H1 (cell line): ENCODE measurements at places on chromosomes 4 and X. TPM values are rescaled to one million over a fixed set of nuclear protein-coding genes. Genes with fewer than 3 reads are reported as not detected.

GRCh38 chr4:102862747-102863146, 6.0 kb upstream of the CISD2 start:
- DNase-seq, result no peak

- DNase-seq, result no peak
These were observed at the start of gene EPGN for GRCh38 chr4:74308215-74308614. EPGN (plus strand) TSS chr4:74308470; CDS start chr4:74308534, 64 bp downstream.

The TSPAN7 gene
- total RNA-seq, result 31.7 and 32.1 TPM in 2 replicates

The ARSJ gene
- 5.8 and 6.3 TPM in 2 replicates for total RNA-seq

The SPON2 gene
- 2.8 and 3.2 TPM in 2 replicates for total RNA-seq

GRCh38 chrX:38610849-38611248, 49.5 kb downstream of the TSPAN7 start:
- DNase-seq, result no peak

DNA sequence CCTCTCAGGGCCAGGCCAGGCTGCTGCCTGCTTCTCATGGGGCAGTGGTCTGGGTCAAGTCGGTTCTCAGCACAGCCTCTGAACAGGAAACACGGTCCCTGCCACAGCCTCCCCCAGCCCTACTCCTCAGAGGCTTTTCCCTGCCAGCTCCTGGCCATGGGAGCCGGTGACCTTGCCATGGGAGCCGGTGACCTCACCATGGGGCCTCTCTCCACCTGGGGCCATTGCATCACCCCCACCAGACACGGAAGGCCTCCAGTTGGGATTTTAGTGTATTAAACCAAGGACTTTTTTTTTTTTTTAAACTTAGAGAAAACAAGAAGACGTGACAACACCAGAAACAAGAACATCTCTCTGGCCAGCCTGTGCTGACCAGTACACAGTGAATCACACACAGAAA, 25.6 kb downstream of the ETDB start:
- no peak for DNase-seq

DNA sequence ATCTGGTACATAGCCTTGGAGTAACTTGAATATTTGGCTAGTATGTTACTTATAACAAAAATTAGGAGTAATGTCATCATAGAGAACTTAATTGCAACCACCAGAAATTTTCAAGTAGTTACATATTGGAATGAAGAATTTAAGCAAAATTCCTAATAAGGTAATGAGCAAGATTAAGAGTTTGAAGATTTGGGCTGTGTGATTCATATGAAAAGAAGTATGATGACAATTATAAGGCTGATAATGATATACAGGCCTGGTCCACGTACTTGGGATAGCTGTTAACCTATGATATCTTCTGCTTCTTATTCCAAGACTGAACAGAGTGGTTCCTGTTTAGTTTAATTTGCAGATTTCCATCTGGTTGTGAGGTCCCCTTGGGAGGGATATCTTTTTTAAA, 463.9 kb downstream of the RAPGEF2 start:
- DNase-seq, result no peak

DNA sequence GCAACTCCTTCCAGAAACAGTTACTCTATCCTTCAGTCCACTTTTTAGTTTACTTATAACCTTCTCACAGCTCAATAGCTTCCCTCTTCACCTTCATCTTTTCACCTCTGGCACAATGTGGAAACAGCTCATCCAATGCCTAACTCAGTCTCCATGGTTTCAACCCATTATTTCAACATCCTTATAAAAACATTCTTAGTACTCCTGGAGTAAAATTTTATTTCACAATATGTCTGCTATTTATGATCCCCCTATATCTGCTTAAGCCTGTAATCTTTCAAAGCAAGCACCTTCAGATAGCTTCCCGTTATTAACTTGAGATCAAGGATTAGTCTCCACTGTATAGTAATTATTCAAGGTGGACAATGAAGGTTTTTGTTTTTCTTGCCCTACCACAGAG, 156.3 kb downstream of the GASK1B start:
- no peak for DNase-seq

The BRS3 gene
- not detected in 2 replicates for total RNA-seq

GRCh38 chr4:15396157-15396800, 31.6 kb upstream of the C1QTNF7 start:
- peak; percentile 9 for DNase-seq

DNA sequence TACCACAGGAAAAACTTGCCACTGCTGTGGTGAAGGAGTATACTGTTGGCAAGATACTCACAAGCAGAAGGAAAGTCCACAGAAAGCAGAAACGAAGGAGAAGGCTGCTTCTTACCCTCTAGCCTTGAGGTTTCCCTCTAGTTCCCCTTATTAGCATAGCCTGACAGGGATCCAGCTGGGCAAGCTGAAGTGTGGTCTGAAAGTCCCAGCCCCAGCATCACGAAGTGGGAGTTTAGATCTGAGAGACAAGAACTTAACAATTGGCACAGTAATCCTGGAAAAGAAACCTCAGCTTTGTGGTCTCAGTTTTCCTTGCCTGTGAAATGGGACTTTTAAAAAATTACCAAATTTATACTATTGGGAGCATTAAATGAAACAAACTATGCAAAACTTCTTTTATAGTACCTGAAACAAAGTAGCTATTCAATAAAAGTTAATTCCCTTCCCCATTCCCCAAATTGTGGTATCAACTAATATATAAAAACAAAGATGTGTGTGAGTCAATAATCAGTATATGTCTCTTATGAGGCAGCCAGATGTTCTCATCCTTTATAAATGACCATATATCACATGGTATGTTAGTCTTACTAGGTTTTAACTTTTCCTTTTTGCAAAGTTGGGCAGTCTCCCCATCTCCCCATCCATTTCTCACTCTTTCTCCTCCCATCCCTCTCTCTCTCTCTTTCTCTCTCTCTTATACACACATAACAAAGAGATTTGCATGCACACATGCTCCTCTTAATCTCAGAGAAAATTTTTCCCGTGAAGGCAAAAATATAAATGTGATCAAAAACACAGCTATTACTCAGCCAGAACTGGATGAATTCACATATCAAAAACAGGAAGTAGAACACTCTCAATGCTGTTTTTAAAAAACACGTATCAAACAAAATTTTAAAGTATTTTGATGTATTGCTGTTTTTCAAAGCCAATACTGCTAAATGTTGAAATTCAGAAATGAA, 57.8 kb downstream of the SCFD2 start:
- no peak for DNase-seq

GRCh38 chr4:36332782-36333131, 51.3 kb downstream of the DTHD1 start:
- DNase-seq, result no peak

- no peak for DNase-seq
These were observed 167.3 kb downstream of the SLIT2 start for GRCh38 chr4:20418861-20419451.

- no peak for DNase-seq
These were observed 437.5 kb upstream of the BOD1L1 start for GRCh38 chr4:14064984-14065383.

GRCh38 chr4:172887959-172888358, 280.7 kb upstream of the GALNT7 start:
- DNase-seq, result no peak

The IL21 gene
- total RNA-seq, result not detected in 2 replicates

The ZCCHC4 gene
- total RNA-seq, result 10.8 and 12.5 TPM in 2 replicates

DNA sequence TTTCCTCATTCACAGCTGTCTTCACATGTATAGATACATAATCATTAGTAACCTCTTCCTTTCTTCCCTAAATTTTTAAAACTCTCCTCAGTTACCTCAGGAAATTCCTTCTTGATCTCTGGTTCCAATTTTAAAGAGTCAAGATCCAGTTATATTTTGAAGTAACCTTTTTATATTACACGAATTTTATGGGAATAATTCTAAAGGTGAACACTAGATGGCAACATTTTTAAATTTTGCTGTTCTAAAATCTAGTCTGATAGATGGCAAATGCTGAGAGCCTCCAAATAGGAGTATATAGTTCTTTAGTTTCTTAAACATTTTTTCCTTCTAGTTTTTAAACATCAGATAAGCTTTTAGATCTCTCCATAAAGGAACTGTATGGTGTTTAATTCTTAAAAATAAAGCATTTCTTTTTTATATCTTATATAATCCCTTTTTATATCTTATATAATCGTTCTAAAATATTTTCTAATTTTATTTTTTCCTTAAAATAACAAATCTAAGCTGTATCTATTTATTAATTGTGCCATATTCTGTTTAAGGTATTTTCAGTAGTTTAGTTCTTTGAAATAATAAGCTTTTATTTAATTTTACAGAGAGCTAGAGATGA, 37.9 kb upstream of the PAPSS1 start:
- no peak for DNase-seq

GRCh38 chr4:124874172-124874450, 161.6 kb upstream of the ANKRD50 start:
- no peak for DNase-seq

GRCh38 chrX:139078761-139079280, 367.3 kb upstream of the FGF13 start:
- DNase-seq, result no peak

DNA sequence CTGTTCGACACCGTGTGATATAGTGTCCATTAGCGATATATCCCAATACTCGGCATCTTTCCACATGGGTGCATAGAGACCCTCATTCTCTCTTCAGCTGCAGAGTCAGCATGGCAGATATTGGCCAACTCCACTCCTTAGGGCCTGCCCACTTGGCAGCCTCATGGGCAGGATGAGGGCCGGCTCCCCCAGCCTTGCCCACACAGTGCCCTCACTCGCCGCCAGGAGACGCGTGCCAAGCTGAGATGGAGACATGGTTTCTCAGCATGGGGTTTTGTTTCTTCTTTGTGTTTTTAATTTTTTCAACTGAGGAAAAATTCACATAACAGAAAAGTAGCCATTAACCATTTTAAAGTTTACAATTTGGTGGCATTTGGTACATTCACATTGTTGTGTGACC, 5.3 kb upstream of the PLXNA3 start:
- DNase-seq, result no peak

DNA sequence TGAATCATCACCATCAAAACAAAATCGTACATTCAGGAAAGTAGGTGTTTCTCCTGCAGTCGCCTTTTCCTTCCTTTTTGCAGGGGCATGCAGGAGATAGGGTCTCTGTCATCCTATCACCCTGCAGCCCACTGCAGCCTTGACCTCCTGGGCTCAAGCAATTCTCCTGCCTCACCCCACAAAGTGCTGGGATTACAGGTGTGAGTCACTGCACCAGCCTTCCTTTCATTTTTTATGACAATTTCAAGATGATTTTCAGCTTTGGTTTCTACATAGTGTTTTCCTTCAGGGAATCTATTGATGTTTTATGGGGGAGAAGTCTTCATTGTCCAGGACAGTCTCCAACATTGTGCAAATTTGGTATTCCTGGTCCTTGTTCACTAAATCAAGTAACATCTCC, 71.7 kb downstream of the USP38 start:
- DNase-seq, result no peak

DNA sequence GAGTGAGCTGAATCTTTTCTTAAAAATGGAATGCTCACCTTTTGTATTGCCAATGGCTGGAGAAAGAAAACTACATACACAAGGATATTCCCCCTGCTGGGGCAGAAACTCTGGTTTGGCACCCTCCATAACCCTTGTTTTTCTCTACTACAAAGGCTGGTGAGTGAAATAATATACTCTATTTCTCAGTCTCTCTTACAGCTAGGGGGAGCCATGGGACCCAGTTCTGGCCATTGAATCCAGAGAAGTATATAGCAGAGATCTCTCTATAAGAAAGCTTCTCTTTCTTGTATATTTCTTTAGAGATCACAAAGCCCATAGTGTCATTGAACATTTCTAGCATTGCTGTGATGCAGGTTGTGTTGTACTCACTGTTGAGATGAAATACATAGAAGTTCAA, 49.8 kb downstream of the SMPX start:
- DNase-seq, result no peak

GRCh38 chrX:2913118-2913517, 16.0 kb downstream of the ARSD start:
- no peak for DNase-seq

GRCh38 chr4:55979562-55979961, 30.8 kb downstream of the CEP135 start:
- no peak for DNase-seq

DNA sequence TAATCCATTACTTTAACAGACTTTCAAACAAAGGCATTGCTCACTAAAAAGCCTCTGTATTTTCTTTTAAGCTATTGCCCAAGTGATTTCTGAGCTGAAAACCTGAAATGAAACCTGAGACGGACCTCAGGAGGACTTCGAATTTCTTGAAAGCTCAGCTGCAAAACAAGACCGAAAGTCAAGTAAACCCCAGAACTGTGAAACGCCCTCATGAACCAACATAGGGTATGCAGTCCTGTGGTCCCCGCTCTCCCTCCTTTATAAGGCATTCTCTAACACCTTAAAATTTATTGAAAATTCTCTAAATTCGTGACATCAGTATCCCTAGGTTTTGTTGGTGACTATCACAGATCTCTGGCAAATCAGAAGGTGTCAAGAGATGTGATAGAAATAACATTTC, 91.8 kb downstream of the SHISA3 start:
- DNase-seq, result no peak

DNA sequence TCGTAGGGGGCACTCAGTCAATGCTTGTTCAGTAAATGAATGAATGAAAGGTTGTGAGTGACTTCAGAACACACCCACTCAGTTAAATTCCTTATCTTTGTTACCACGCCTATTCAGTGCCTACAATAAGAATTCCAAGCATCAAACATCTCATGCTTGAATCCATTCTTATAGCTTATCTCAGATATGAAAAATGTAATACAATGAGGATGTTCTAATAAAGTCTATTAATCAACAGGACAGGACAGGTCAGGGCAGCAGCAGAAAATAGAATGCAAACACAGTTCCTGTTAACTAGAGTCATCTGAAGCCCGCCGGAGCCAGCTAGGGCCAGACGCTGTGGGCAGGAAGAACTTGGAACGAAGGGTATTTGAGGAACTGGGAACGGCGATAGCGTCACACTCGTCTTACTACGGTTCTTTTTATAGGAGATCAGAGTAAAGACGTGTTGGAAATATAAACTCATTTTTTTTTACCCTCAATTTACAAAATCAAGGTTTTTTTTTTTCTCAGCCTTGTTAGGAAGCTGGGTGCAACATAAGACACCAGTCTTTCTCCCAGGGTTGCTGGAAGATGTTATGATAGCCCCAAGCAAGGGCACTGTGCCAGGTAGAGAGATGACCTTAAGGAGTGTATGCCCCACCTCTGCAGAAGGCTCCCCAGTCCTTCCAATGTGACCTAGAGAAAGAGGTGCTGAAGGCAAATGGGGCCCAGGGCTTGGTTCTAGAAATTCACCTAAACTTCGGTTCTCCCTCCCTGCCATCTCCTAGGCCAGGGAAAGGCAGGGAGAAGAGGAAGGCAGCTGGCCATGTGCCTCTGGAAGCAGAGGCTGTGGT, 48.3 kb downstream of the SEL1L3 start:
- DNase-seq, result no peak

GRCh38 chr4:71680706-71681105, 103.2 kb downstream of the GC start:
- DNase-seq, result no peak

GRCh38 chr4:123325241-123325681, 71.3 kb upstream of the SPRY1 start:
- DNase-seq, result no peak

GRCh38 chrX:137567682-137568232, 1.8 kb downstream of the ZIC3 start:
- DNase-seq, result no peak

GRCh38 chr4:127985989-127986388, 20.8 kb downstream of the ABHD18 start:
- no peak for DNase-seq
